Lower leg skin (tissue), 4 donors: ENCODE measurements at places on chromosomes 16 and 17. TPM values are rescaled to one million over a fixed set of nuclear protein-coding genes. Genes with fewer than 3 reads are reported as not detected.

DNA sequence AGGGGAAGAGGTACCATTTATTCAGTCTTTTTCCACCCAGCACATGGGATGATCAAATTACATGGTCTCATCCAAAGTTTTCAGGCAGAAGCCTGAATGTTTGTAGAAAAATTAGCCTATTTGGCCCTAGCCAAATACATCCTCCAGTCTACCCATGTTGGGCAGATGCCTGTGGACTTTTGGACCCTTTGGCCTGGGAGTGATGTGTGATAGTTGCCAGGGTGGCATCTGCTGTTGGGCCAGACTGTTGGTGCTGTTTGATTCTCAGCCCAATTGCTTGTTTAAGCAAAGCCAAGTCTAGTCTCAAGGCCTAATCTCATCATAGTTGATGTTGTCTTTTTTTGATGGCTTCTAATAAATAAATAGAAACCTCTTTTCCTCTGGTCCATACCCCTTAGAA lies 419.0 kb downstream of the CDH13 start:
- no peak for DNase-seq

Gene CENPX
- total RNA-seq: 79.7 TPM

DNA sequence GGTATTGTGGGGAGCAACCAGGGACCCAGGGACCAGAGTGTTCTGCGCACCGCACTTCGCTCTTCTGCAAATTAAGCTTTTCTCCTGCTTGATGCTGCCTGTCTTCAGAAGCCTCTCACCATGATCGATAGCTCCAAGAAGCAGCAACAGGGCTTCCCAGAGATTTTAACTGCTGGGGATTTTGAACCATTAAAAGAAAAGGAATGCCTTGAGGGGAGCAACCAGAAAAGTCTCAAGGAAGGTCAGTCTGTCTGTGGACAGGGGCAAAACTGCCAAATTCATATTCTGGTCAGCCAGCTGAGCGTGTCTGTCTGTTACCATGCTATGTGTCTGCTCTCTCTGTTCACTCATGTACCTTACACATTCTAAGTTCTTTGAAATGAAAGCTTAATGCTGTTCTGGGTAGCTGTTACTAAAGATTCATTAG lies 115.7 kb downstream of the MRTFB start:
- no peak for DNase-seq

- DNase-seq: no peak
These were observed 430.5 kb downstream of the SHISA9 start for GRCh38 chr16:13331918-13332317.

Gene SMIM36
- total RNA-seq: not detected

Gene PRCD
- total RNA-seq: 5.1 TPM

DNA sequence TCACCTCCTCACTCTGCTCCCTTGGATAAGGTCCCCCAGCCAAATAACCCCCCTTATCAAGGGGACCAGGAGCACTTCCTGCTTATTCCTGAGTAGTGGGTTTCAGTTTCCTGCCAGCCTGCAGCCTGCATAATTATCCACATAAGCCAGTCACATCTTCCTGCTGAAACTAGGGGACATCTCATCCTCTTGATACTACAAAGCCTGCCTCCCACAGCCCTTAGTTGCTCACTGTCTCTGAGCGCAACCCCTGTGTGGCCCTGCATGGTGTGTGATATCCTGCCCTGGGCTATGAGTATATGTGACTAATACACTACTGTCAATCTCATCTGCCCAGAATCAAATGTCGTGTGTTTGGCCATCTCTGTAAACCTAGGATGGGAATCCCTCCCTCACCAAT lies 8.0 kb upstream of the XYLT2 start:
- no peak for DNase-seq

Gene IGSF6
- total RNA-seq: 0.34 TPM

Gene P2RX1
- 0.56 TPM for total RNA-seq

Gene KRTAP16-1
- total RNA-seq: not detected

GRCh38 chr17:42191275-42191608 lies 3.1 kb downstream of the GHDC start:
- DNase-seq: no peak

GRCh38 chr17:14302091-14302430 lies 1.2 kb downstream of the HS3ST3B1 start:
- no peak for DNase-seq

Gene AURKB
- total RNA-seq: 3.2 TPM

DNA sequence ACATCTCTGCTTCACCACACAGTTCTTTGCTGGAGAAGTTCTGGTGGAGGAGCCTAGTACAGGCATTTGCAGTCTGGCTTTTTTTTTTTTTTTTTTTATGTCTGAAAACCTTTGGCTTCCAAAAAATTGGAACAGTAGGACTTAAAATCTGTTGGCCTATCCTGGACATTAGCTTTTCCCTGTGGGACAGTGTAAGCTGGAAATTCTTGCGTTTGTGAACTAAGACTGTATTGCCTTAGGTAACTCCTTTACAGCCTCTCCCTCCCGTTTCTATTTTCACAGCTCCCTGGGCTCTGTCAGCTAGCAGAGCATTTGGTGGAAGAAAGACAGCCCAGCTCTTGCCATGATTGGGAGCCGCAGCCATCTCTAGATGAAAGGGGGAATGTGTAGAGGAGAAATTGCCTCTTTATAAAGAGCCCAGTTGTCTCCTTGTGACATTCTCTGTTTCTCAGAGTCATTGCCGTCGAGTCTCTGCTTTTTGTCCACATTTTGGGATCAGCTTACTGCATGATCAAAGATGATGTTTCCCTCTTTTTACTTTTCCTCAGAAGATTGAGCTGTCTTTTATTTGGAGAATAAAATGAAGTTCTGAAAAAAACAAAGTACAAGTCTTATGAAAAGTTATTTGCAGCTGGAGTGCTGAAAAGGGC lies 227.5 kb downstream of the SPECC1 start:
- DNase-seq: no peak

DNA sequence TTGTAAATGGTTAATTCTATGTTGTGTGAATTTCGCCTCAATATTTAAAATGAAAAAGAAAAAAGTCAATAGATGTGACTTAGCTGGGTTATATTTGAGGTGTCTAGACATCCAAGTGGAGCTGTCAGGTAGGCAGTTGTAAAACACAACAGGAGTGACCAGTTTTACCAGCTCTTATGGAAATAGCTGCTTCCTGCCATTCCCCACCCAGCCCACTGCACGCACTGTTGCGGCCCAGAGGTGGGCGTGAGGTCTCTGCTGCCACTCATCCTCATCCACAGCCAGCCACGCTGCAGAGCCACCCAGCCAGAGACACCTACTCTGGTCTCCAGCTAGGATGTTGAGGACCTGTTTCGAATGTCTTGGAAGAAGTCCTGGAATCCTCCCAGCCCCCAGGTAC lies 3.4 kb upstream of the CARD14 start:
- DNase-seq: no peak

Gene ATAD5
- 1.5 TPM for total RNA-seq

GRCh38 chr17:50110591-50111349 lies 15.6 kb downstream of the PDK2 start:
- DNase-seq: no peak

GRCh38 chr17:6420173-6420641 lies 14.7 kb downstream of the AIPL1 start:
- no peak for DNase-seq

Gene HOXB7
- total RNA-seq: 1.3 TPM

Gene TBC1D3
- not detected for total RNA-seq

Gene KRT27
- 69.8 TPM for total RNA-seq

DNA sequence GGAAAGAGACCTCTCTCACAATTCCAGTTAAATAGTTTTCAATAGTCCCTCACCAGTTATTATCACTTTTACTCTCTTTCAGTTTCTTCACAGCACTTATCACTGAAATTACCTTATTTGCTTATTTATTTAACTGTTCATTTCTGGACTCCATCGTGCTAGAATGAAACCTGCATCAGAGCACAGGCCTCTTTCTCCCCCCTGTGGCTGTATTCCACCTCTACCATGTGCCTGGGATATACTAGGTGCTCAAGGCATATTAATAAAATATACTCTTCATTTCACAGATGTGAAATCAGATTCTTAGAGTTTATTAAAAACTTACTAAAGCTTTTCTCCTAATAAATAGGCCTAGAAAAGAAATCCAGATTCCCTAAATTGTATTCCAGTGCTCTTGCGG lies 308.9 kb upstream of the MON1B start:
- no peak for DNase-seq

- peak; percentile 62 for DNase-seq
These were observed 19.6 kb upstream of the TNFRSF13B start for GRCh38 chr17:16991349-16992009.

DNA sequence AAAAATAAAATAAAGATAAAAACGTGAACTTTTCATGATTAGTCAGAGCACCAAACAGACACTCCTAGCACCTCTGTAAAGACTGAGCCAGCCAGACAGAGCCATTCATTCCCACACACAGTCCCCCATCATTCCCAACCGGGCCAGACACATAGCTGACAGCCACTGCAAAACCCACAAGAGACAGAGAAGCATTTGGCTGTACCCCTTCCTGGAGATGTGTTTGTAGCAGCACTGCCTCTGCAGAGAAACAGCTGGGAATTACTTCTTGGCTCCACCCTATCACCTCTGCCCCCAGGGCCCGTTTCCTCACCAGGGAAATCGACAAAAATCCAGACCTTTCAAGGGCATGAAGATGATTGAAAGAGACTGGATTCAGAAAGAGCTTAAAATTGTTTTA lies 46.4 kb downstream of the MYH11 start:
- no peak for DNase-seq

GRCh38 chr16:68387301-68387700 lies 61.0 kb downstream of the SMPD3 start:
- no peak for DNase-seq

Gene CALB2
- total RNA-seq: 4.1 TPM

DNA sequence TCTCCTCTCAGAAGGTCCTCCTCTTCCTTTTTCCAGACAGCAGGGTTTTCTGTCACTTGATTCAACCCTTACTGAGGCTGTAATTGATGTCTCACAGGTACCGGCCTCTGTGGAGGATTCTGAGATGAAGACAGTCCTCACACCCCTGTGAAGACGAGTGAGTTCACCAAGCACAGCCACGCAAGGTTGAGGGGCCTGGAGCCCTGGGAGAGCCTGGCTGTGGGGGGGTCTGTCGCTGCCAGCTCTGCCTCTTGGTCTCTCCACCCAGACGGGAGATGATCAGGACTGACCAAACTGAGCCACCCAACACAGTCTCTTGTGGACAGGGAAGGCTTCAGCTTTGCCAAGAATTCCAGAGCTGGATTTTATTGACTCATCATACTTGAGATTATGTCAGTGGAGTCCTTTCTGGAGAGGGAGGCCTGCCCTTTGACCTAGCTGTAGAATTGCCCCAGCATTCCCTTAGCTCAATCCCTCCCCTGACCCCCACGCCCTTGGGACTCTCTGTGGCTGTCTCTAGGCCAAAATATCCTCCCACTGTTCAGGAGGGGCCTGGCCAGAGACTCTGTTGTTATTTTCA lies 51.1 kb upstream of the CRHR1 start:
- DNase-seq: no peak

Gene MYLK3
- total RNA-seq: not detected

Gene POLR2A
- 93.9 TPM for total RNA-seq

- no peak for DNase-seq
These were observed 66.8 kb downstream of the DNAH17 start for GRCh38 chr17:78510141-78511075.

Gene ST6GALNAC2
- total RNA-seq: 101 TPM

Gene LGALS9B
- total RNA-seq: not detected

DNA sequence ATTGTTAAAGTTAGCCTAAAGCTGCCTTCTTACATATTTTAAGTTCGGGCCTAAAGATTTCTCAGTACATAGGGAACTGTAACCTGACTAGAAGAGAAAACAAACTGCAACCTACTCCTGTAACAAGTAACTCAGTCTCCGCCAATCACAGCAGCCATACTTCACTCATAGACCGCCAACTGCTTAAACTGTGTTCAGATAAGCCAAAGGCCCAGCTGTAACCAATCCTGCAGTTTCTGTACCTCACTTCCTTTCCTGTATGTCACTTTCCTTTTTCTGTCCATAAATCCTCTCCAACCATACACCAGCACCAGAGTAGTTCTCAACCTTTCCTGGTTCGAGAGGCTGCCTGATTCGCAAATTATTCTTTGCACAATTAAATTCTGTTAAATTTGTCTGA lies 41.5 kb downstream of the GLG1 start:
- DNase-seq: no peak

Gene SMPD3
- 43.9 TPM for total RNA-seq

Gene ITGB4
- 689 TPM for total RNA-seq

- DNase-seq: no peak
These were observed 46.1 kb upstream of the DNAJA2 start for GRCh38 chr16:47019568-47019967.

- no peak for DNase-seq
These were observed 45.5 kb upstream of the LRRC37A3 start for GRCh38 chr17:64964796-64965195.

Gene SHBG
- total RNA-seq: not detected

DNA sequence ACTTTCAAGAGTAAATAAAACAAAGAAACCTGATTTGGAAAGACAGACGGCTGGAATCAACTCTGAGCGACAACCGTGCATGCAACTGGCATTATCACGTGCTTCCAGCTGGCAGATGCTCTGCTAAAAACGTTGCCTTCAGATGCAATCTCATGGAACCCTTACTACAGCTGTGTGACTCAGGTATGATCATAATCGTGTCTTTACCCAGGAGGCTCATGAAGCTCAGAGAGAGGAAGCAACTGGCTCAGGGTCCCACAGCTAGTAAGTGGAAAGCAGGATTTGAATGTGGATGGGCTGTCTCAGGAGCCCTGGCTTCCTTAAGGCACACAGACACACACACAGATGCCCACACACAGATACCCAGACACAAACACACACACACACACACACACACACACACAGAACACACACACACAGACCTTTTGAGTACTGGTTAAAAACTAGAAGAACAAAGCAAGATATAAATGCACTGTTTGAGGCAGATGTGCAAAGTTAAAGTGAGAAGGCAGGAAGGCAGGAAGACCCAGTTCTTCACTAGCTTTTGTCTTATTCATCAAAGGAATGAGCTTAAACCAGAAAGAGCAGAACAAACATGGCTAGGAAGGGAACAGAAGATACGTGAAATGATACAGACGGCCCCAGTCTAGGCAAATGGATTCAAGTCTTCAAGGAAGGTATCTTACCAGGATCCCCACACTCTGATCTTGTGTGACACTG lies 275.2 kb downstream of the MAF start:
- peak; percentile 15 for DNase-seq

DNA sequence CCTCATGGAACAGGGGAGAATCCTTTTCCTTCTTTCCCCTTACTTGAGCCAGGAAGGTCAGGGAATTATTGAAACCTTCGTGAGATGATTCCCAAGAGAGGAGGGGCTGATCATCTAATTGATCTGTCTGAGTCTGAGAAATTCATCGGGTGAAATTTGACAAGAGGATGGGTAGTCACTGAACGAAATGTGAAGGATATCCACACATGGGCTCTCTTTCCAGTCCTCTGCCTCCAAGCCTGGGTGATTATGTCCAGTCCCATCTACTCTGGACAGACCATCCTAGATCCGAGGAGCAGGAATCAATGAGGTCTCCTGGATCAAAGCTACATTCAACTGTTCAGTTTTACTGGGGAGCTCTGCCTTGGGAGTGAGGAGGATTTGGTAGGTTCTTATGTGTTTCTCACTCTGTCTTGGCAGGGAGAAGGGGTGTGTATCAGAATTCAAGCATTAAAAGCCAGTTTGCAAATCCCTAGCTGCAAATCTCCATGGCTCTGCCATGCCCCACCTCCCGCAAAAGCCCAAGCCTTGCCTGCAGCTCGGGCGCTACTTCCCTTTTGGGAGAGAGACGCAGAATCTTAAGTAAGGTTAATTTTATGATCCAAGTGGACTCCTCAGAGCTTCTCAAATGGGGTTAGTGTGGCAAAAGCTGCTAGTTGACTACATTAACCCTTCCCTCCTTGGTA lies 47.1 kb upstream of the TEKT3 start:
- no peak for DNase-seq

GRCh38 chr16:2214719-2214968 lies at the start of gene PGP:
Gene PGP, minus strand, starts transcription at chr16:2214840. Its CDS starts 63 bp downstream, at chr16:2214777.
- DNase-seq: no peak

- no peak for DNase-seq
These were observed 2.9 kb upstream of the CACNG3 start for GRCh38 chr16:24253192-24253591.

Gene RFFL
- 25.9 TPM for total RNA-seq
